Activated CD4-positive, CD25-positive, alpha-beta regulatory T cell (primary cell): ENCODE measurements at places on chromosomes 13 and 19.

GRCh38 chr19:7910321-7911161 is 4.1 kb upstream of the TGFBR3L start:
- no peak for DNase-seq

- DNase-seq = no peak
These were observed 12.0 kb upstream of the GAS6 start for GRCh38 chr13:113875837-113876281.

DNA sequence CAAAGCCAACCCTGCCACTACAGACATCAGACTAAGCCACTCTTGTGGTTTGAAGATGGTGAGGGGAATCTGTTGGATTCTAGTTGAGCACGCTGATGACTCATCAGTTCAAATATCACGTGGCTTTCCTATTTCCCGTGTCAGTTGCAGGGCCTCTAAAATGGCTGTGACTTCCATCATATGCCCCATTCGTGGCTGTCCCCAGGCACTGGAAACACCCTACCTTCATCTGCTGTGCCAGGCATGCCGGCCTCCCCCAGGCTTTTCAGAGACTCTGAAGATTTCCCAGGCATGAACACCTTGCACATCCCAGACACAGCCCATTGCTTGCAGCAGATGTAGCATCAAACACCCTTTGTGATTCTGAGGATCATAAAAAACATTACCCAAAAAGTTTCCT is 659.9 kb downstream of the UQCRFS1 start:
- no peak for DNase-seq

DNA sequence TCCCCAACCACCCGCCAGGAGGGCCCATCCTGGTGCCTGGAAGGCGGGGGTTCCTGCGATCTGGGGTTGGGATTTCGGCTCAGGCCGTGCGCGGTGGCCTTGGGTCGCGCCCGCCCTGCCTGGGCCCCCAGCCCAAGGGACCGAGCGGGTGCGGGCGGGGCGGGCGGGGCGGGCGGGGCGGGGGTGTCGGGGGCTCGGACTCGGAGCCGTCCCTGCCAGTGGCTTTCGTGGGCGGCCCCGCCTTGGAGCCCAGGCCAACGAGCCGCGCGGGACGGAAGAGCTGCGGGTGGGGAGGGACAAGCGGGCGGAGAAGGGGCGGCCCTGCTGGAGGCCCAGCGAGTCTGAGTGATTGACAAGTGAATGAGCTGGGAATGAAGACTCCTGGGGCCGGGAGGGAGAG is 24.6 kb upstream of the ZNF729 start:
- DNase-seq = no peak

- DNase-seq = no peak
These were observed 576.8 kb downstream of the UQCRFS1 start for GRCh38 chr19:28636016-28636629.

GRCh38 chr19:13681509-13681908 is 82.8 kb upstream of the MRI1 start:
- DNase-seq = no peak

- DNase-seq = no peak
These were observed 72.8 kb downstream of the HSPH1 start for GRCh38 chr13:31088826-31089420.

DNA sequence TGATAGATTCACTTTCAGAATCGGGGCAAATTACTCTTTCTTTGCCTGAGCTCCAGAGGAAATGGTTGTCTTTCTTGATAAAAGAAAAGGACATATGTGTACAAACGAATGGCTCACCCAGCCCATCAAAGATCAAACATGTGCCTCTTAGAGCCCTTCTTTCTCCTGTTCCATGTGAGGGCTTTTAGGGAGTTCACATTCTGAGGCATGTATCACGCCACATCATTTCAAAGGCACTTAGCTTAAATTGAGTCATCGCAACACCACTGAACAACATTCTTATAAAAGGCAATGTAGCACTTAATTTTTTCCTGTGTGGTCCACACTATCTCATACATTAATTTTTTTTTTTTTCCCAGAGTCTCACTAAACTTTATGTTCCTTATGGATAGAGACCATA is 521.0 kb downstream of the SUCLA2 start:
- DNase-seq = no peak

DNA sequence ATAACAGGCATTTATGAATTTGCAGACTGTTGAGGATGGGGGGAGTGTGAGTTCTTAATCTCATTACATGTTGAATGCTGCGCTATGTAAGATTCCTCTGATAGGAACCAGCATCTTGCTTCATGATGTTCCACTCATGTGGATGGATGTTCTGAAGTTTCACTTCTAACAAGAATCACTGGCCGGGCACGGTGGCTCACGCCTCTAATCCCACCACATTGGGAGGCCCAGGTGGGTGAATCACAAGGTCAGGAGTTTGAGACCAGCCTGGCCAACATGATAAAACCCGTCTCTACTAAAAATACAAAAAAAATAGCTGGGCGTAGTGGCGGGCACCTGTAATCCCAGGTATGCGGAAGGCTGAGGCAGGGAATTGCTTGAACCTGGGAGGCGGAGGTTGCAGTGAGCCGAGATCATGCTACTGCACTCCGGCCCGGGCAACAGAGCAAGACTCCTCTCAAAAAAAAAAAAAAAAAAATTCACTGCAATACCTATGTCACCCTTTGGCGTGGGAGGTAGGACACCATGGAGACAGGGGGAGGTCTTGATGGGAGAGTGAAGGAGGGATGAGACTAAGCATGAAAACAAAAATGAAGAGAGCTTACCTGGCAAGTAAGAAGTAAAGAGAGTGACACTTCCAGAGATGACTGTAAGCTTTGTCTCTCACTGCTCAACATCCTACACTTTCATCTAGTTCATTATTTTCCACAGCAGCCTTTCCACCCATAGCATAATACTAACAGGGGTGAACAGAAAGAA is 133.0 kb downstream of the DCT start:
- DNase-seq = no peak

- DNase-seq = no peak
These were observed 7.6 kb downstream of the IL27RA start for GRCh38 chr19:14039181-14039580.

- no peak for DNase-seq
These were observed 35.4 kb downstream of the DNAJC15 start for GRCh38 chr13:43058831-43059230.

- peak; percentile 62 for DNase-seq
These were observed 6.9 kb downstream of the PKN1 start for GRCh38 chr19:14440049-14440448.

- DNase-seq = peak; percentile 43
These were observed at the start of gene SPINT2 for GRCh38 chr19:38264486-38265212. Gene SPINT2, plus strand, starts transcription at chr19:38264573. Its CDS starts 320 bp downstream, at chr19:38264893.

- DNase-seq = no peak
These were observed 19.6 kb downstream of the IER2 start for GRCh38 chr19:13169769-13170168.

- no peak for DNase-seq
These were observed 44.2 kb downstream of the TBC1D4 start for GRCh38 chr13:75437582-75438318.

GRCh38 chr19:7679771-7680605 is 645 bp upstream of the TRAPPC5 start:
- DNase-seq = no peak

DNA sequence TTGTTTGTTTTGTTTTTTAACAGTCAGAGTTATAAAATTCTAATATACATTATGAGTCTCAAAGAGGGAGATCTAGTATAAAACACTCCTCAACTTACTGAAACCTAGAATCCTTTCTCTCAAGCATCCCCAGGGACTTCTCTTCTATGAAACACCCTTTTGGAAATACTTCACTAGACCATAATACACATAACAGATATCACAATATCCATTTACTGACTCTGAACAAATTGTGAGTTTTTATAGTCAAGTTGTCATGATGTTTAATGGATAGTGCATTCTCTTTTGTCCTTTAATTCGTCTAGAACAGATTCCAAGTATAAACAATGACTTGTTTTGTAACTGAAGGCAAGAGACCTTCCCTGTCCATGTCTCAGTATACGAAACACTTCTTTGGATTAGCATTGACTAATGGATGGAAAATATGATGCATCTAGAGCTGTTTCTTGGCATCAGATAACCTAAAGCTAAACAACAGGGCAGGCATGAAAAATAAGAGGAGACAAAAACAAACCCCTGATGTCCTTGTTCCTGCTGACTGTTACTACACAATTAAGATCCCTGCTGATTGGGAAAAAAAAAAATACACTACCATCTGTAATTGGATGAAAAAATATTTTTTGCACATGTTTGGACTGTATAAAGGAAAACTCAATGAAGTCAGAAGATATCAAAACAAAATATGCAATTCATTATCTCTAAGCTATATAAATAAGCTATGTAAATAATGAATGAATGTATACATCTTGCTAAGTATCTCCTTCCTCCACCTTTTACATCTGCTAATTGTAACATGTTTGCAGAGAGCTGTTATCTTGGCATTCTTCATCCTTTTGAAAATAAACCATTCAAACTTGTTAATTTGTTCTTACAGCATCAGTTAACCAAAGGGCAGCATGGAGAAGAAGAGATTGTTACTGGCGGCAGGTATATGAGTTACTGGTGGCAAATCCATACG is 214.2 kb downstream of the LACC1 start:
- DNase-seq = no peak

DNA sequence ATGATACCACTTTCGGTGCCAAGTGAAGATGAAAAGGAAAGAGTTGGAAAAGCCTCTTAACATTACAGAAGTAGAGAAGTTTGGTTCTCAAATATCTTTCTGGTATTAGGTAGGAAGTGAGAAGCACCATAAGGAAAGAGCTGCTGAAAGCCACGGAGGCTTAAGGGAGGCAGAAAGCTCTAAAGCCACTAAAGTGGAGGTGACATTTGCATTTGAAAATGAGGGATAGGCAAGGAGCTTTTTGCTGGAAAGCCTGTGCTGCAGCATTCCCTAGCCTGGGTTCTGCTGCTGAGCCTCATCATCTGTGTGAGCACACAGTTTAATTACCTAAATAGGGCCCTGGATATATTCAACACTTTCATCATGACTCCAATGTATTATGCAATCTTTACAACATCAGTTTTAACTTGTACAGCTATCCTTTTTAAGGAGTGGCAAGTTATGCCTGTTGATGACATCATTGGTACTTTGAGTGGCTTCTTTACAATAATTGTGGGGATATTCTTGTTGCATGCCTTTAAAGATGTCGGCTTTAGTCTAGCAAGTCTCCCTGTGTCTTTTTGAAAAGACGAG is 315.4 kb downstream of the RBM26 start:
- no peak for DNase-seq

DNA sequence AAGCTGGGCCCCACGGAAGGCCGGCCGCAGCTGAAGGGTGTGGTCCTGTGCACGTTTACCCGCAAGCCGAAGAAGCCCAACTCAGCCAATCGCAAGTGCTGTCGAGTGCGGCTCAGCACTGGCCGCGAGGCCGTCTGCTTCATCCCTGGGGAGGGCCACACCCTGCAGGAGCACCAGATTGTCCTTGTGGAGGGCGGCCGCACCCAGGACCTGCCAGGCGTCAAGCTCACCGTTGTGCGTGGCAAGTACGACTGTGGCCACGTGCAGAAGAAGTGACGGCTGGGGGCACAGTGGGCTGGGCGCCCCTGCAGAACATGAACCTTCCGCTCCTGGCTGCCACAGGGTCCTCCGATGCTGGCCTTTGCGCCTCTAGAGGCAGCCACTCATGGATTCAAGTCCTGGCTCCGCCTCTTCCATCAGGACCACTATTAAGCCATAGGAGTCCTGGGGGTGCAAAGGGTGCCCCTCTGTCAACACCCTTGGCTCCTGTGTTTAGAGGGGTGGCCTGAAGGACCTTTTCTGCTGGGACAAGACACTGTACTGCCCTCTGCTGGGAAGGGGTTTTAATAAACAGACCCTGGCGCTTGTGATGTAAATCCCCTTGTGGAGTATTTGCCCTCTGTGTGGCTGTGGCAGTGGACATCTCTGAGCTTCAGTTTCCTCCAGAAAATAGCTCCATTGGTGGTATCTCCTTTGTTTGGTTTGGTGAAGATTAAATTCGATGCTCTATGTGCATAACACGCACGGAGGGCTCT is 1.9 kb downstream of the MRPS12 start:
- DNase-seq = no peak

DNA sequence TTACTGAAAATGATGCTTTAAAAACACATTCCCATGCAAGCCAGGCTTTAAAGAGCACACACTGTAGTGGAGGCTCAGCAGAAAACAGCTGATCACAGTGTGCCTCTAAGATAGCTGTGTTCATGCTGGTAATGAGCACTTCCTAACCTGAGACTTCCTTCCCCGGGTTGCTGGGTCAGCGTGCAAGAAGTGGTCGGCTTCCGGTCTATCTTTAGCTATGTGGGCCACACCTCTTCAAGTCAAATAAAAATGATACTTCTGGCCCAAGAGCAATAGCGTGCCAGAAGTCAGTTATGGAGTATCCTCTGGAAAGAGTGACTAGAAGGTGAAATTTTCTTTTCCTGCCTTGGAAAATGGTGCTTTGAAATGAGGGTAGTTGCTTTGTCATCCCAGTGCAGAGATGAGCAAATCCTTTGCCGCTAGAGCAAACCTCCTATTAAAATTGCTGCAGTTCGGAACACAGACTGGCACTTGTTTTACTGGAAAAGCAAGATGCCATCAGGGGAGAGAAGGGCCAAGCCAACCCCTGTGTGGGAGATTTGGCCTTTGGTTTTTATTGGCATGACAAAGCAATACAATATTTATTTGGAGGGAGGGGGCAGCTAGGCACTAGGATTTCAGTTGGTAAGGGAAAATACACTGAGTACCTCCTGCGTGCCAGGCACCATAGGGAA is 64.2 kb downstream of the ARHGAP35 start:
- no peak for DNase-seq

DNA sequence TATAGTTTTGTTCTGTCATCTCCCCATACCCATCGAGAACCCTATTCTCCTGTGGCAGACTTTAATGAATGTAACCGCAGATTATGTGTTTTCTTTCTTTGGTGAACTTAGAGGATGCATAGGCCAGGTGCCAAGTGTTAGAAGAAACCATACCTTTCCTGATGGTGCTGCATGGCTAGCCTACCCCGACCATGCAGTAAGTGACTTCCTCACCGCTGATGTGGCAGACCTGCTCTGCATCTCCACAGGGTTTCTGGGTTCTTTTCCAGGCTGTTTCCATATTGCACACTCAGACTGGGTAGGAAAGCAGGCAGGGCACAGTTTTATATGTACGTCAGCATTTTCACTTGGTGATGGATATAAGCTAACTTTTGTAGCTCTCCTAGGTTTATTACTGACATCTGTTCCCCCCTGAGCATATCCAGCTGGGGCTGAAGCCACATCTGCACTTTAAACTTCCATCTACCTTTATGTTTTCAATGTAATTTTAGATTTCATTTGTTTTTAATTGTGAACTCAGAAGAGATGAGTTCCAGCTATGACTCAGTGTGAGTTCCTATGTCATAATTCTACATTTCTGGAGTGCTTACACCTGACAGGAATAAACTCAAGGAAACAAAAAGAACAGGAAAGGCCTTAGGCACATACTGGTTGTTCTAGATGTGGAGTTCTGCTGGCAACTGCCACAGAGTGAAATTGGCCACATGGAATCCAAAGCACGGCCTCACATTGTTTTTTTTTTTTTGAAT is 42.3 kb downstream of the LRCH1 start:
- no peak for DNase-seq

DNA sequence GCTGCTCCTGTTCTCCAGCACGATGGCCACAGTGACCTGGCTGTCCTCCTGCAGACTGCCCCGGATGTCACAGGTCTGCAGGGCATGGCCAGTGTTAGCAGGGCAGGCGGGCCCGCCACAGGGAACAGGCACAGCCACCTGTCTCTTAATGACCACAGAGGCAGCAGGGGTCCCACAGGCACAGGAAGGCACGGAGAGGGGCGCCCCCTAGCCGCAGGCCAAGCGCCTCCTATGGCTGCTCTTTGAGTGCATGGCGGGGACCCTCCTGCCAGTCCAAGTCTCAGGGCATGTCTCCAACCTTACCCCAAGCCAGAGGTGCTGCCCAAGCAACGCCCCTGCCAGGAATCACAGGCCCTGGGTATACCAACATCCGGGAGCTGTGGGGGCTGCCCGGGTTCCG is 14.1 kb downstream of the IZUMO4 start:
- no peak for DNase-seq
